Left lung (tissue), 14 donors: ENCODE measurements at places on chromosomes 1 and 21. TPM values are rescaled to one million over a fixed set of nuclear protein-coding genes. Genes with fewer than 3 reads are reported as not detected.

Gene USP48
- total RNA-seq, result 58.0 TPM

Gene PAPPA2
- 0.09 TPM for total RNA-seq

Gene FCRLB
- 1.1 TPM for total RNA-seq

DNA sequence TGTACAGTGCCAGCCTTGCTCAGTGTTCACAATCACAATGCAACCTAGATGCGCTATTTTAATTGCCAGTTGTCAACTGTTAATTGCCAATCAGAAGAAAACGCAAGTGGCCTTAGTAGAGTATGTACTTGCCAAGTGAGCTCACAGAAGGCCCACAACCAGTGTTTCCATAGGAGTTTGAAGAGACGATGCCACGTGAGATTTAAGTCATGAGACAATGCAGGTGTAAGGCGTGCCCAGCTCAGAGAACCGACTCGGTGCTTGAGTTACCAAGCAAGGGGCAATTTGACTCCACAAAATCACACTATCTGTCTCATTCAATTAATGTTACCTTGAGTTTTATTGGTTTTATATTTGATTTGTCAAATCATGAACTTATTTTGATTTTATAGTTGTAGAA is 65.6 kb downstream of the TEX35 start:
- no peak for DNase-seq

DNA sequence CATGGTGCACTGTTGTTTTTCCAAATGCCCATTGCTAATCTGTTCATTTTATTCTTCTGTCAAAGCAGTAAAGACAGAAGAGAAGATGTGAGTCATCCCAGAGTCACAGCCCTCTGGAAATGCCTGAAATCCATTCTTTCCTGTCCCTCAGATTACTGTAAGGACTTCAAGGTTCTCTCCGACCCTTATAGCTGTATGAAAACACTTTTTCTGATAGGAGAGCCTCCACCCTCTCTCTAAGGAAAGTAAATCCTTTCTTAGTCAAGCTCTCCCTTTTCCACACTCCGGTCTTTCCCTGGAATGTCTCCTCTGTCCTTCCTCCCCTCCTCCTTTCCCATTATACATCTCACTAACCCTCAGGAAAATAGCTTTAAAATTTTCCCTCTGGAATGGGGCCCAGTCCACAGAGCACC is 3.5 kb upstream of the PRDX6 start:
- DNase-seq, result no peak

- no peak for DNase-seq
Measured at GRCh38 chr1:163774401-163774945, 452.7 kb downstream of the NUF2 start.

- DNase-seq, result no peak
Measured at GRCh38 chr1:39936724-39937491, 18.0 kb upstream of the MFSD2A start.

DNA sequence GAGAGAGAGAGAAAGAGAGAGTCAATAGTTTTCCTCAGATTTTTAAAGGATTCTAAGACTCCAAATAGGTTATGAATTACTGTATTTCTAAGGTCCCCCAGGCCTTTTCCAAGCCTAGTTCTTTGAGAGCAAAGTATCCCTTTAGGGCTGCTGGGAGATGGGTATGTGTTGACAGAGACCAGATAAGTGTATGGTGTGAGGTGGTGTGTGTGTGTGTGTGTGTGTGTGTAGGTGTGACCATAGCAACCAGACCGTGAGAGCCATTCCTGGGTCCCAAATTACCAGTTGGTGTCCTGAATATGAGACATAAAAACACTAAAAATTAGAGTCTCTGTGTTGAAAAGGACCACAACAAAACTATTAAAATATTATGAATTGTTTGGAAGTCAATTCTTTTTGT is 41.7 kb upstream of the DNAJC6 start:
- DNase-seq, result no peak

- DNase-seq, result no peak
Measured at GRCh38 chr1:49052102-49052501, 275.4 kb upstream of the BEND5 start.
